ENCODE measurements at places on chromosomes 16 and 17.

DNA sequence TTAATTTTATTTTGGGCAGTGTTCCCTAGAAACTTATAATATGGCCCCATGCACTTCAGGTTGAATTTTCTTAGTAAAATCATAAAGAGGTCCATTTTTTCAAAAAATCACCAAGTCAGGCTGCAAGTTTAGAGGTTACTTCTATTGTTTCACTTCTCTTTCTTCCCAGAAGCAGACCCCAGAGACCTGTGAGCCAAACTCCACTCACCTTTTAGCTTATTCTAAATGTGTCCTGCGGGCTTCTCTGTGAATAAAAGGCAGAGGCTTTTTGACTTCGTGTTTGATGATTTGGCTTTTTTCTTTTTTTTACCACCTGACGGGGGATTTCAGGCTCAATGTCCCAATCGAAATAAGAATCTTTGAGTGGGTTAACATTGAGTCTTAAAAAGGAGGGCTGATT lies 7.4 kb downstream of the PRKCB start:
- DNase-seq, result no peak

GRCh38 chr16:87554754-87555427 lies 47.4 kb upstream of the JPH3 start:
- no peak for DNase-seq

- DNase-seq, result no peak
Observed at GRCh38 chr17:2909175-2909845, 113.1 kb downstream of the RAP1GAP2 start.

DNA sequence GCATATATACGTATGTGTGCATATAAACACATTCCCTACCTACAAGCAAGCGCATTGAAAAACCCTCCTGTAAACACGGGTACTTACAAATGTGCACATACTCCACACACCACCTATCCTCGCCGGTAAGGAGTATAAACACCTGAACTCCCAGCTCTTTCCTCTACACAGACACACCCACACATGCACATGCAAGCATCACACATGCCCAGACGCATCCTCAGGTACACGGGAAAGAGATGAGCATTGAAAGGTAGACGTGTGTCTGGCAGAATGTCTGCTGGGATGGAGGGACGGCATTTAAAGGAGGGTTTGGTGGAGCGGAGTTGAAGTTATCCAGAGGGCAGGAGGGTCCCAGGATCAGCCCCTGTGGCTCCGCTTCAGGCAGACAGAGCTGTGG lies 4.7 kb upstream of the SMTNL2 start:
- DNase-seq, result no peak

GRCh38 chr16:23865853-23866252 lies 30.1 kb downstream of the PRKCB start:
- no peak for DNase-seq

- DNase-seq, result peak; percentile 29
Observed at GRCh38 chr17:28878158-28878910, 19.2 kb downstream of the FLOT2 start.

DNA sequence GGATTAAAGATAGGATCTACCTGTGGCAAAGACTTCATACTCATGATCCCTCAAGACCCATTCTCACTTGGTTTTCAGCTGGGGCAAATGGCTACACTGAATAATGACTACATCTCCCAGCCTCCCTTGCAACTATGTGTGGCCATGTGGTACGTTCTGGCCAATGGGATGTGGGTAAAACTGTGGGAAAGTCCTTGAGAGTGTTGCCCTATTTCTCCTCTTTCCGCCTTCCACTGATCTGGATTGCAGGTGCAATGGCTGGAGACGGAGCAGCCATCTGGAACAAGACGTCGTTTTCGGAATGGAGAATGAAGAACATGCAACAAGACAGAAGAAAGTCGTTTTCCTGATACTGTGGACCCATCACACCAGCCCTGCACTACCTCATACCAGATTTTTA lies 48.5 kb downstream of the HAPSTR1 start:
- DNase-seq, result no peak

DNA sequence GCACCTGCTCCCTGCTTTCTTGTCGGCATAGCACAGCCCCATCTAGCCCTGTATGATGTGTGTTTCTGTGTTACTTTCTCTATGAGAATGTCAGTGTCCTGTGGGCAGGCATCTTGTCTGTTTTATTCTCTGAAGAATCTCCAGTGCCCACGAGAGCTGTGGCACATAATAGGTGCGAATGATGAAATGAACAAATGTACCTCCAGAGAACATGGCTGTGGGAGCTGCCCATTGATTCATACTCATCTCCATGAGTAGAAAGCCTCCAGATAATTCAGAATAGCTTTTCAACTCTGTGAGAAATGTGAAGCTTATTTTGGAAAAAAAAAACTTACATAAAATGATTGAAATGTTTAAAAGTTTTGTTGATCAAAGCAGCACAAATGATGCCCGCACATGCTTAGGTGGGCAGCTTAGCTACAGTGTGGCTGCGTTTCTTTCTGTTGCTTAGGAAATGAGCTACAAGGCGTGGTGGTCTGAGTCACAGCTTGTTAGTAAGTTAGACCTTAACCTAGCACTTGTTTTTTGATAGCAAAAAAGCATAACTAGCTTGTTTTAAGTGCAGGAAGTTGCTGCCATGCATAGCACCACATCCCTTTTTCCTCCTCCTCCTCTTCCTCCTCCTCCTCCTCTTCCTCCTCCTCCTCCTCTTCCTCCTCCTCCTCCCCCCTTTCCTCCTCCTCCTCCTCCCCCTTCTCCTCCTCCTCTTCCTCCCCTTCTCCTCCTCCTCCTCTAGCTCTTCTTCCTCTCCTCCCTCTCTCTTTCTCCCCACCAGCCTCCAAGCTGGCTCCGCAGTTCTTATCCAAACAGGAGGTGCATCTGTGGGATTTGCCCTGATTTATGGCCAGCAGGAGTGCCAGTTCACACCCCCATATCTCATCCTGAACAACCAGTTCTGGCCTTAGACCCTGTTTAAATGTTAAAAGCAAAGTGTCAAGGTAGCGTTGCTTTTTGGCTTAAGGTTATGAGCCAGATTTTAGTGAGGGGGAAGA lies 221.5 kb downstream of the IRF8 start:
- DNase-seq, result no peak

- DNase-seq, result no peak
Observed at GRCh38 chr16:46753015-46753414, 4.9 kb upstream of the MYLK3 start.

DNA sequence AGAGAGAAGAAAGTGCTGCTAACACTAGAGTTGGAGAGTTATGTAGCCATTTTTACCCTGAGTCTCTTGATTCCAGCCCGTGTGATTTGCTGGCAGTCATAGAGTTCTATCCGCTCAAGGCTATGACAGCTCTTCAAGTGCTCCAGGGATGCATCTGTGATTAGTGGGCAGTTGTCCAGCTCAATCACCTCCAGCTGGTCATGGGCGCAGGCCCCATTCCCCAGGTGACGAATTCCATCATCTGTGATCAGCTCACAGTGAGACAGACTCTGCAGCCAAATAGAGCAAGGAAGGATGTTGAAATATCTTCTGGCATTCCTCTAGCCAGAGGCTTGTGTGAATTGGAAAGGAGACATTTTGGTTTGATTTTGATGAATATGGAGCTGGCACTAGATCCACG lies 38.4 kb upstream of the STAC2 start:
- DNase-seq, result no peak

GRCh38 chr16:88863426-88863825 lies 3.0 kb downstream of the PABPN1L start:
- no peak for DNase-seq

DNA sequence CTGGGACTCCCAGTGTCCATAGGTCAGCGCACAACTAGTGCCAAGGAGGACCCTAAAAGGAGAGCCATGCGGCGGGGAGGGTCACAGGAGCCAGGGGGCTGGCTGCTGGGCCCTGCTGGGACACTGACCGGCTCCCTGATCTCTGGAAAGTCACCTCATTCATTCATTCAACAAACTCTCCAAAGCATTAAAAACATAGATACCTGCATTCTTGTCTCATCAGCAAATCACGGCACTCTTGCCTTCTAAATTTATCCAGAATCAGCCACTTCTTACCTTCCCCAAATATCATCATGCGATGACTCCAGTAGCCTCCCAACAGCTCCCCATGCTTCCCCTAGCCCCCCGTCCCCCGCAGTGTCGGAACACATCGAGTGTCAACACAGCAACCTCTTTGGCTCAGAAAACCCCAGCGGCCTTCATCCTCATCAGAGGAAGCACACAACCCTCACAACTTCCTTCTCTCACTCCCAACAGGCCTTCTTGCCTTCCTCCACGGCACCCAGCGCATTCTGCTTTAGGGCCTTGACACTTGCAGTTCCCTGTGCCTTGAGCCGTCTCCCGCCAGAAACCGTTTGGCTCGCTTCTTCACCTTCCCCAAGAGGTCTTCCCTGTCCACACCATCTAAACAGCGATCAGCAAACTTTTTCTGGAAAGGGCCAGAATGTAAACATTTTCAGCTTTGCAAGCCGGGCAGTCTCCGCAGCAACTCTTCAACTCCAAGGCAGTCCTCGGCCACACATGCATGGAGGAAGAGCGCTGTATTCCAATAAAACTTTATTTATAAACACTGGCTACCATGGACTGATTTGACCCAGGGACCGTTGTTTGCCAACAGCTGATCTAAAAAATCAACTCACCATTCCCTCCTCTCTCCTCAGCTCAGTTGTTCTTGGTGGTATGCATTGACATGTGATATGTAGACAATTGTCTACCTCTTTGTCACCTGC lies 119.5 kb upstream of the TNRC6C start:
- no peak for DNase-seq

- peak; percentile 73 for DNase-seq
Observed at GRCh38 chr16:90019543-90020259, 445 bp upstream of the DBNDD1 start.

DNA sequence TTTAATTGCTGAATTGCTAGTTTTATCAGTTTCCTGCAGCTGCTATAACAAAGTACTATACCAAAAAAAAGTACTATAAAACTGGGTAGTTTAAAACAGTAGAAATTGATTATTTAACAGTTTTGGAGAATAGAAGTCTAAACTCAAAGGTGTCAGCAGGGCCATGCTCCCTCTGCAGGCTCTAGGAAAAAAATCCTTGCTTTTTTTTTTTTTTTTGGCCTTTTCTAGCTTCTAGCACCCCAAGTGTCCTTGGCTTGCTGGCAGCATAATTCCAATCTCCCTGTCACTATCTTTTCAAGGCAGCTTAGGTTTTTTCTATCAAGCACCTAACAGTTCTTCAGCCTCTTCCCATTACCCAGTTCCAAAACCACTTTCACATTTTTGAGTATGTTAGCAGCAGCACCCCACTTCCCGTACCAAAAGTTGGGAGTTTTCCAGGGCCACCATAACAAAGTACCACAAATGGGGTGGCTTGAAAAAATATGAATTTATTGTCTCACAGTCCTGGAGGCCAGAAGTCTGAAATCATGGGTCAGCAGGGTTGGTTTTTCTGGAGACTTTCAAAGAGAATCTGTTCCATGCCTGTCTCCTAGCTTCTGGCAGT lies 37.4 kb downstream of the BPTF start:
- DNase-seq, result no peak

- no peak for DNase-seq
Observed at GRCh38 chr16:83105279-83106077, 478.7 kb downstream of the CDH13 start.

- DNase-seq, result peak; percentile 52
Observed at GRCh38 chr16:53372992-53373871, 61.0 kb upstream of the RBL2 start.

- no peak for DNase-seq
Observed at GRCh38 chr16:27538528-27538927, 11.2 kb downstream of the GTF3C1 start.

DNA sequence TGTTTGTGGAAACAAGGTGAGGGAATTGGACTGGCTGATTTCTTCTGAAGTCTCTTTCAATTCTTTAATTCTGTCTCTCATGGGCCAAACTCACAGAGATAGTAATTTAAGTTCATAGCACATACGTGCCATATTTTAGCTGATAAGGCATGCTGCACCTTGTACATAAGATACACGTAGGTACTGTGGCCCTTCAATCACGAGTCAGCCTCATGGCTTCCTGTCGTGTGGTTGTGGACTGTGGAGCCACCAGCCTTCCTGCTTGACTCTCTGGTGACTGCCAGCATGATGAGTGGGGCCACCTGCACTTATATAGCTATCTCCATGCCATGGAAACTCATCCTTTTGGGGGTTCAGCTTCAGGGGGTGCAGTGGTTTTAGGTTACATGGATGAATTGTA lies 25.1 kb downstream of the KSR1 start:
- no peak for DNase-seq

DNA sequence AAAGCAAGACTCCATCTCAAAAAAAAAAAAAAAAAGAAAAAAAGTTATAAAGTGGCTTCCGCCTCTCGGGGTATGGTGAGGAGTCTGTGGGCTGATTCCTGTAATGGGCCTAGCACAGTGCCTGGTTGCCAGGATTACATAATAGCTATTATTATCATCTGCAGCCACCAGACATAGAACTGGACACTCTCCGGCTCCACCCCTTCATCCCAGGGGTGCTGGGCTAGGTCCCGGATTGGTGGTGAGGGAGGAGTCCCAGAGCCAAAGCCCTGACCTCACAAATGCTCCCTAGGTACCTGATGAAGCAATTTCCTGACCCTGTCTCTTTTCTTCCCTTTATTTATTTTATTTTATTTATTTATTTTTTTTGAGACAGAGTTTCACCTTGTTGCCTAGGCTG lies 11.6 kb upstream of the ADGRG1 start:
- no peak for DNase-seq

- DNase-seq, result no peak
Observed at GRCh38 chr16:89370081-89370511, 120.3 kb downstream of the ANKRD11 start.

DNA sequence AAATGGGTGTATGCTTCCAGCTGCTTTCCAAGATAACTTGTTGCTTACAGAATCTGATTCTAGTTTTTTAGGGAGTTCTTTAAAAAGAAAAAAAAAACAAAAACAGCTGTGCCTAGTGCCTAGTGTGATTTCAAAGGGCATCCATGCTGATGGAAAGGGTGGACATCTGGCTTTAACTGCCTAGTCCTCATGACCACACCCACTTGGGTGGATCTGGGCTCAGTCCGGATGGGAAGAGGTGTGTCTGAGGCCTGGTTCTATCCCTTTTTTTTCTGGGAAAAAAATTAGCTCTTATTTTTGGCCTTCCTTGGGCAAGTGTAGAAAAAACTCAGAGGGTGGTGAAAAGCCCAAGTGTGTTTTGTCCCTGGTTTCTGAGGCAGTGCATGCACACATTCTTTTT lies 132.3 kb upstream of the CDH11 start:
- DNase-seq, result no peak

- DNase-seq, result no peak
Observed at GRCh38 chr16:79158337-79158736, 442.2 kb downstream of the MAF start.

GRCh38 chr17:13311306-13311705 lies 290.4 kb downstream of the HS3ST3A1 start:
- no peak for DNase-seq
